Activated naive CD4-positive, alpha-beta T cell treated with anti-CD3 and anti-CD28 coated beads, Interleukin-2, amount 10 ng/mL, durations not matched to agents 7 days and 5 days (primary cell): ENCODE measurements at places on chromosomes 5 and 9.
A peak's percentile ranks its signal among the peaks of the same experiment; 100 is the strongest.

DNA sequence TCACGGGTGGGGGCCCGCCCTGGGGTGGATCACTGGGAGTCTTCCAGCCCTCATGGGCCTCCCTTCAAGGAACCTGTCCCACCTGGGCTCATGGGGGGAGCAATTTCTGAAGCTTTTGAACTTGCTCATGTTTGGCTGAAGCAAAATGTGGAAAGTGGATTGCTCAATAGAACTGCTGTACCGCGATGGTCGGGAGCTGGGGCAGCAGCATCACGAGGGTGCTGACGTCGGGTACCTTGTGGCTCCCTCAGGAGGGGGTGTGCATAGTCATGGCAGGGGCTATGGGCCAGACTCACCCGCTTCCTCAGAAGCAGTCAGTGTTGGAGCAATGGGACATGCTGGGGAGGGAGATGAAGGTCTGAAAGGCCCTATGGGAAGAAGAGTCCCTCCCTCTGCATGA lies 57.9 kb downstream of the PRRT1B start:
- H3K36me3 ChIP-seq, result peaks cover 45% of the 10 kb centered on the region
- H3K27me3 ChIP-seq, result no peaks in the 10 kb centered on the region

DNA sequence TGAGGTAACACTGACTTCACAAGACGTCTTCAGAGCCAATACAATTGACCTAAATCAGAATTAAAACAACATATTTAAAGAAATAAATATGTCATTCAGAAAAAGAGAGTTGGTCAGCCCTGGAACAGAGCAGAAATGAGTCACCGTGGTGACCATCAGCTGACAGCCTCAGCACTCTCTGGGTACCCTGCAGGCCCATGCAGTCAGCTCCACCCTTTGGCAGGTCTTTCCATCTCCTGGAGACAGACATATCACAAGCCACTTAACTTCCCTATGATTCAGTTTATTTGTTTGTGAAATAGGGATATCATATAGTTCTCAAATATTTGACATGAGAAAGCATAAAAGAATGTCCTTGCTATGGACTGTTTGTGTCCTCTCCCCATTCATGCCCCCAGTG lies 151.6 kb upstream of the MEF2C start:
- no peaks in the 10 kb centered on the region for H3K4me1 ChIP-seq
- H3K27ac ChIP-seq, result no peak overlapping the region
- DNase-seq, result no peak
- H3K4me3 ChIP-seq, result no peak overlapping the region
- H3K27me3 ChIP-seq, result no peaks in the 10 kb centered on the region

DNA sequence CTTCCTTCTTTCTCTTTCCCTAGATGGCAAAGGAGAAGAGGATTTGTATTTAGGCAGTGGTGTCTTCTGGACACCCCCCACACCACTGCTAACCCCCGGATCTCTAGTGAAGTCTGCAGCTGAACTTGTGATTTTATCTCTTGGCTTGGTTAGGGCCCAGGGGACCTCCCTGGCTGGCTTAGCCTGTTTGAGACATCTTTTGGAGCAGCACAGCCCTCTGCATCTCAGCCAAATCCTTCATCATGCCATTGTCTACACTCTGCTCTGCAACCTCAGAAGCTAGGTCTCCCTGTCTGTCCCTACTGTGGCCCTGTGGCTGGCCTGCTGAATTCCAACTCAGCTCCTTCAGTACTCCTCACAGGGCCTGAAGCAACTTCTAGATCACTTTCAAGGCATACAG lies 81.7 kb downstream of the MUSK start:
- no peaks in the 10 kb centered on the region for H3K36me3 ChIP-seq
- H3K27me3 ChIP-seq, result no peaks in the 10 kb centered on the region
- DNase-seq, result no peak
- no peaks in the 10 kb centered on the region for H3K4me1 ChIP-seq
- no peak overlapping the region for H3K27ac ChIP-seq

- no peak for DNase-seq
- peaks cover 3% of the 10 kb centered on the region for H3K27me3 ChIP-seq
- H3K4me3 ChIP-seq, result no peak overlapping the region
- H3K27ac ChIP-seq, result no peak overlapping the region
Observed at GRCh38 chr9:136531186-136531903, 14.5 kb downstream of the NOTCH1 start.

GRCh38 chr9:137089232-137089947 lies 2.6 kb downstream of the MAN1B1 start:
- DNase-seq, result no peak
- no peaks in the 10 kb centered on the region for H3K27me3 ChIP-seq
- no peak overlapping the region for H3K27ac ChIP-seq
- peaks cover 27% of the 10 kb centered on the region for H3K36me3 ChIP-seq

GRCh38 chr5:122408592-122409224 lies 96.7 kb downstream of the SNCAIP start:
- no peaks in the 10 kb centered on the region for H3K4me1 ChIP-seq
- H3K4me3 ChIP-seq, result no peak overlapping the region
- H3K27ac ChIP-seq, result no peak overlapping the region
- no peak for DNase-seq
- no peaks in the 10 kb centered on the region for H3K27me3 ChIP-seq

DNA sequence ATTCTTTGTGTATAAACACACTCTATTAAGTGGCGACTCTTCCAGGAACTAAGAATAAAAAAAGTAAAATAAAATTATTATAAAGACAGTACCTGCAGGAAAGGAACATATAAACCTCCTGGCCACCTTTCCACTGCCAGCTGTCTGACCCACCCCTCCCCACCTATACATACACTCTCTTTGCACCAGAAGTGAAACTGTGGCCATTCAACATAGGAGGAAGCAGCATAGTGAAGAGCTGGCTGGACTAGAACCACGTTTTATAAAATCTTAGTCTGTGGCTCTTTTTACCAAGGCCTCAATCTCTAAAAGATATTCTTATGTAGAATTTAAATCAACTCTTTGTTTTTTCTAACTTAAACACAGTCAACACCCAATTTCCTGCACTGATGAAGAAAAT lies 289.6 kb downstream of the GABRB2 start:
- no peaks in the 10 kb centered on the region for H3K27me3 ChIP-seq
- H3K27ac ChIP-seq, result no peak overlapping the region
- H3K4me1 ChIP-seq, result no peaks in the 10 kb centered on the region
- no peaks in the 10 kb centered on the region for H3K36me3 ChIP-seq
- H3K4me3 ChIP-seq, result no peak overlapping the region
- no peak for DNase-seq

DNA sequence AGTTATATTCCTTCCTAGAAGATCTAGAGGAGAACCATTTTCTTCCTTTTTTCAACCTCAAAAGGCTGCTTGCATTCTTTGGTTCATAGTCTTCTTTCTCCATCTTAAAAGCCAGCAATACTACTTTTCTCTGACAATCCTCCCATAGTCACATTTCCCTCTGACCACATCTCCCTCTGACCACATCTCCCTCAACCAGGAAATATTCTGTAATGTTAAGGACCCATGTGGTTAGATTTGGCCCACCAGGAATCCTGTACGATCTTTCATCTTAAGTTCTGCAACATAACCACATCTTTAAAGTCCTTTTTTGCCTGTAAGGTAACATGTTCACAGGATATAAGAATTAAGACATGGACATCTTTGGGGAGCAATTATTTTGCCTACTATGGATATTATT lies 179.4 kb upstream of the SPEF2 start:
- no peak overlapping the region for H3K4me3 ChIP-seq
- peaks cover 16% of the 10 kb centered on the region for H3K27me3 ChIP-seq
- no peak overlapping the region for H3K27ac ChIP-seq
- DNase-seq, result no peak
- no peaks in the 10 kb centered on the region for H3K36me3 ChIP-seq

GRCh38 chr9:86515221-86515620 lies 161.0 kb upstream of the TUT7 start:
- no peak overlapping the region for H3K27ac ChIP-seq
- H3K4me1 ChIP-seq, result no peaks in the 10 kb centered on the region
- H3K36me3 ChIP-seq, result no peaks in the 10 kb centered on the region
- H3K4me3 ChIP-seq, result no peak overlapping the region

DNA sequence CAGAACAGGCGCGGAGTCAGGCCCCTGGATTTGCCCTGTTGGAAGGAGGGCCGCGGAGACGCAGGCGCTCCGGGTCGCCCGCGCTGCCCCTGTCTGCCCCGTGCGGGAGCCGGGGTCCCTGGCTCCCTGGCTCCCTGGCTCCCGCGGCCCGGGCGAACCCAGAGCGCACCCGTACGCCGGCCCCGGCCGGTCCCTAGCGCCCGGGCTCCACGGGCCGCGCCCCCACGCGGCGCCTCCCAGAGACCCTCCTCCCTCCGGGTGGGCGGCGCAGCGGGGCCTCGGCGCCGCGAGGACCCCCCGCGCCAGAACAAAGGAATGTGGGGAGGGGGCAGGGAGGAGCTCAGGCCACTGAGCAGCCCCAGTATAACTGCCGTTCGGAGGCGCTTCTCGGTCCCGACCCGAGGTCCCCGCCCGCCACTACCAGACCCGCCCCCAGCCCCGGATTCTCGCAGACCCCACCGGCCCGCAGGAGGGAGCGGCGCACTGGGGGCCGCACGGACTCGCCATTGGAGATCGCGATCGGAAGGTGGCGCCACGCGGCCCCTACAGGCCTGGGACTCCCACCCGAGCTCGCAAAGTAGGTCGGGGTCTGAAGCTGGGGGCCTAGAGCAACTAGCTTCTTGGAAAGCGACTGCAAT lies 2.4 kb downstream of the NFIL3 start:
- peak; percentile 34 for DNase-seq
- H3K4me3 ChIP-seq, result peak overlapping the region; percentile 92
- peaks cover 59% of the 10 kb centered on the region for H3K4me1 ChIP-seq
- no peak overlapping the region for H3K27ac ChIP-seq
- peaks cover 41% of the 10 kb centered on the region for H3K27me3 ChIP-seq

DNA sequence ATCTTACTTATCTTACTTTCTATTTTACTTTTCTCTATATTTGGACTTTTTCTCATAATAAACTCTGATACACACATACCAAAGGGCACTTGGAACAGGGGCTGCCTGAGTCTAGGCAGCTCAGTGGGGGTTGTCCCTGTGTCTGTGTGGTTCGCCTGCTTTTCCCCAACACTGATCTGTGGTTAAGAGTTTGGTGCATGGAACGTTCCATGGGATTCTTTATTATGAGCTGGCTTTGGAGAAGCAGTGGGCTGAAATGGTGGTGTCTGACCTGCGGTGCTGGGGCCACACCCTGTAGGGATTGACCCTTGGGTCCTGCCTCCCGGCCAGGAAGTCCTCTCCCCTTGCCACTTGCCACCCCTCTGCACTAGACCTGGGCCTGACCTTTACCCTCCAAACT lies 47.4 kb downstream of the ANKRD33B start:
- H3K4me1 ChIP-seq, result peaks cover 12% of the 10 kb centered on the region
- H3K4me3 ChIP-seq, result no peak overlapping the region
- no peaks in the 10 kb centered on the region for H3K36me3 ChIP-seq
- no peak overlapping the region for H3K27ac ChIP-seq
- no peak for DNase-seq

DNA sequence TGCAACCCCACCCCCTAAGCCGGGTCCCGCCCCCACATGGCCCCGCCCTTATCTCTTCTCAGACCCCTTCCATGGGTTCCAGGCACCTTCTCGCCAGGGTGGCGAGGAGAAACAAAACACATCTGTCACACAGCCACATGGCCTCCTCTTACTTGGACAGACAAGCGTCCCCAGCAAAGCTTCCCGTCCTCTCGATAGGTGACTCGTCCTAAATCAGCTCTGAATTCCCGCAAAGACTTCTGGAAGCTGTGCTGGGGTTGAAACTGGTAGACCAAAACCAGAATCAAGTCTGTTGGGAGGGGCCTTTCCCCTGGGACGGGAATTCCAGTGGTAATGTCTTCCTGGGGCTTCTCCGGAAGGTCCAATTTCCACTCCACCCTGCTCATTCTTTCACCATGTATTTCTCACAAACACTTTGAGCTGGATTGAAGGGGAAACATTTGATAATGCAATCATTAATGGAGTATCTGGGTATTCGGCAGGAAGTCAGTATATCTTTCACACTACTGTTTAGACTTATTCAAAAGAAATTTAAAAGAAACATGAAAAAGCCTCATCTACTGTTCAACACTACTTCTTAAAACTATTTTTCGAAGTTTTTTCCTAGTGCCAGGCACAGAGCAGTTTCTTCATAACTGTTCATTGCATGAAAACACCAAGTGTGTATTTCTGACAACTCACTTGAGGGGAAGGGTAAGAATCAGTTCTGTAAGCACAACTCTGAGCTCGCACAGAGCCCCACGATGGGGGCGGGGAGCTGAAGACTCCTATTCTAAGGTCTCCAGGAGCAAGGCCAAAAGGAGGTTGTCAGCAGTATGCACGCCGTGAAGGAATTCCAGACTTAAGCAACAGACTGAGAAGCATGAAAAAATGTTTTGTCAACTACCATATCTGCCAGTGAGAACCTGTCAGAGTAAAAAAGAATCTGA lies 644 bp upstream of the CTNNAL1 start:
- DNase-seq, result no peak
- peak overlapping the region; percentile 79 for H3K4me3 ChIP-seq
- peaks cover 10% of the 10 kb centered on the region for H3K36me3 ChIP-seq
- peak overlapping the region; percentile 73 for H3K27ac ChIP-seq
- H3K4me1 ChIP-seq, result peaks cover 34% of the 10 kb centered on the region
- peaks cover 6% of the 10 kb centered on the region for H3K27me3 ChIP-seq
